Upper lobe of left lung (tissue), 6 donors: ENCODE measurements at places on chromosomes 1 and 21.

DNA sequence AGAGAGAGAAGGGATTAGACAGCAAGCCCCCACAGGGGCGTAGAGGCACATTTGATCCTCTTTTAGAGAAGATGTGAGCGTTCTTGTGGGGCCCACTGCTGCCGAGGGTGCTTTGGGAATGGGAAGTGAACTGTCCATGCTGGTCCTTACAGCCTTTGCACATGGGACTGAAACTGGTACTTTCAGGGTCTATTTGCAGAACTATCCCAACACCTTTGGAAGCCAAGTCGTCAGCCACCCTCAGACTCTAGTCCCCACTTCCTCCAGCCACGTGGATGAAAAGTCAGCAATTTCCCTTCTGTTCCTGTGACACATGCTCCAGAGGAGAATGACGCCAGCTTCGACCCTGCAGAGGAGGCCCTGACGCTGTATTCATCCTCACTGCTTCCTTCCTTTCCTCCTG lies 2.6 kb upstream of the RAB7B start:
- peak; percentile 45 for DNase-seq

DNA sequence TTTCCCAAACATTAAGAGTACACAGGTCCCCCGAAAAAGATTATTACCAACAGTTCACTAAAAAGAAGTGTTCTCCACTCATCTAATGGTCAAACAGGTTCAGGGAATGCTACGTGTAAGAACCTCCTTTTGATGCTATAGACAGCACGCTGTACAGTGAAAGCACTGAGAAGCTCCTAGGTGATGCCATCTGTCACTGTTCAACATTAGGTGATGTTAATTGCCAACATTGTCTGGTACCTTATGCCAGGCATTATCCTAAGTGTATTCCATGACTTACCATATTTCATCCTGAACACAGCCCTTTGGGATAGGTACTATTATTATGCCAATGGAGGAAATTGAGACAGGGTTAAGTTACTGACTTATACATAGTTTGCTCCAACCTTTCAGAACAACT lies 82.1 kb downstream of the DAB1 start:
- no peak for DNase-seq

- DNase-seq = no peak
Measured at GRCh38 chr1:15168479-15168878, 14.9 kb downstream of the TMEM51 start.

DNA sequence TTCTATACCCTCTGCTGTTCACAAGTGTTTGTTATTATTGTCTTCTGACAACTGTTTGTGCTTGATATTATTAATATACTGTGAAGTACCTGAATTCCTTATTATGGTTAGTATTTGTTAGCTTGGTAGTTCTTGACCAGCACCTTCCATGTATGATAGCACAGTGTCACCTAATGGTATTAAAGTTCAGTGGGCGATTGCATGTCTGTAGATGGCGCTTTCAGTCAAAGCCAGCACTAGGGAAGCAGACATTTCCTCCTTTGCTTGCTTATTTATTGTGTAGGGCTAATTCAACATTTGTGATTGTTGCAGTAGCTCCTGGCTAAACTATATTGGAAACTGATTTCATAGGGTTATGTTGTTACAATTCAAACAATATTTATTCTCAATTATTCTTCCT lies 218.0 kb downstream of the ZP4 start:
- DNase-seq = no peak

DNA sequence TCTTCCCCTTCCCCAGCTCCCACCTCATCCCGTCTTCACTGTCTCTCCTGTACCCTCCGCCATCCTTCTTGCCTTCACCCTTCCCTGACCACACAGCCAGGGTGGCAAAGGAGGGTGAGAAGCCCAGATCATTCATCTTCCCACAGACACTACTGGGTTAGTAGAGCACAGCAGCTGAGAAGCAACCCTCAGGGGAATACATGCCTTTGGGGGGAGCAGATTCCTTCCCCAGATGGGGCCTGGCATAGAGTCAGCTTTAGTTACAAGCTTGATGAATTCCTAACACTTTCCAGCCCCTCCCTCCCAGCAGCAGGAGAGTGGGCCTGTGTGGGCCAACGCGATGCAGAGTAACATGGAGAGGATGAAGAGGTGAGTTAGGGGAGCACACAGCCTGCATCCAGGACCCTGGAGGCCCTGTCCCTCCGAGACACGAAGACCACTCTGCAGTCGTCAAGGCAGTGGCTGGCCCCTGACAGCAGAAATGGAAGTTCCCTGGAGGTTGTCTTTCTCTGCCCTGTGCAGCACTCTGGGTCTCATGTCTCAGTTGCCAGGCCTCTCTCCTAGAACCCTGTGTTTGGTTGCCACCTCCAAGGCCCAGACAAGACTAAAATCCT lies 8.8 kb upstream of the BTG2 start:
- no peak for DNase-seq

GRCh38 chr1:218250492-218250891 lies 34.6 kb upstream of the RRP15 start:
- DNase-seq = no peak

- DNase-seq = no peak
Measured at GRCh38 chr1:205275133-205275532, 46.4 kb downstream of the NUAK2 start.

GRCh38 chr1:26053718-26054560 lies 8.0 kb upstream of the SLC30A2 start:
- no peak for DNase-seq

GRCh38 chr1:35062518-35063196 lies 16.5 kb upstream of the ZMYM1 start:
- no peak for DNase-seq

GRCh38 chr1:42680921-42681683 lies 1.1 kb upstream of the YBX1 start:
- DNase-seq = no peak

DNA sequence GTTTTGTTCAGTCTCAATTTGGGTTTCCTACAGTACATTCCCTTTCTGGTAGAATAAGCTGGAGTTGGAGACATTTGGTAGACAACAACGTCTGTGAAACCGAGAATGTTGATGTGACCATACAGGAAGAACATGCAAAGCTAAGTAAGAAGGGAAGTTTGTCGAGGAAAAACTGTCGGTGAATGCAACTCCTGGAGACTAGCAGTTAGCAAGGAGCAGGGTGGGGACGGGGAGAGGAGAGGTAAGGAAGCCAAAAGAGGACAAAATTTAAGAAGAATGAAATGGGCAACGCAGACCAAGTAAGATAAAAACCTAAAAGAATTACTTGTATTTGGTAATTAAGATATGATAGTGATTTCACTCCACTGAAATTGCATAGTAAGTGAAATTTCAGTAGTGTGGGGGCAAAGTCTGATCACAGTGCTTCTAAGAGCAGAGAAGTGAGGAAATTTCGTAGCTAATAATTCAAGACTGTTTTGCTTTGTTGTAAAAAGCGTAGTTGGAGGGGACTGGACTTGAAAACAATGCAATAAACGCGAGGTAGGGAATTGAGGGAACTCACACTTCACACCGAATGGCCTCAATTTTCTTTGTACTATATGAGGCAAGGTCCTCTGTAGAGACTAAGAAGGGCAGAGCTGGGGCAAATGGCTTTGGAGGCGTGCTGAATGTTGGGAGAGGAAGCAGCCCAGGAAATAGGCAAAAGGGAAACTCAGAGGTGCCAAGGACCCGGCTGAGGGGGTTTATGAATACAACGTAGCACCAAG lies 787 bp upstream of the GIPC2 start:
- DNase-seq = no peak

GRCh38 chr1:156124557-156125483 lies 10.3 kb downstream of the LMNA start:
- DNase-seq = no peak

GRCh38 chr1:46484783-46485490 lies 4.7 kb upstream of the DMBX1 start:
- DNase-seq = no peak

DNA sequence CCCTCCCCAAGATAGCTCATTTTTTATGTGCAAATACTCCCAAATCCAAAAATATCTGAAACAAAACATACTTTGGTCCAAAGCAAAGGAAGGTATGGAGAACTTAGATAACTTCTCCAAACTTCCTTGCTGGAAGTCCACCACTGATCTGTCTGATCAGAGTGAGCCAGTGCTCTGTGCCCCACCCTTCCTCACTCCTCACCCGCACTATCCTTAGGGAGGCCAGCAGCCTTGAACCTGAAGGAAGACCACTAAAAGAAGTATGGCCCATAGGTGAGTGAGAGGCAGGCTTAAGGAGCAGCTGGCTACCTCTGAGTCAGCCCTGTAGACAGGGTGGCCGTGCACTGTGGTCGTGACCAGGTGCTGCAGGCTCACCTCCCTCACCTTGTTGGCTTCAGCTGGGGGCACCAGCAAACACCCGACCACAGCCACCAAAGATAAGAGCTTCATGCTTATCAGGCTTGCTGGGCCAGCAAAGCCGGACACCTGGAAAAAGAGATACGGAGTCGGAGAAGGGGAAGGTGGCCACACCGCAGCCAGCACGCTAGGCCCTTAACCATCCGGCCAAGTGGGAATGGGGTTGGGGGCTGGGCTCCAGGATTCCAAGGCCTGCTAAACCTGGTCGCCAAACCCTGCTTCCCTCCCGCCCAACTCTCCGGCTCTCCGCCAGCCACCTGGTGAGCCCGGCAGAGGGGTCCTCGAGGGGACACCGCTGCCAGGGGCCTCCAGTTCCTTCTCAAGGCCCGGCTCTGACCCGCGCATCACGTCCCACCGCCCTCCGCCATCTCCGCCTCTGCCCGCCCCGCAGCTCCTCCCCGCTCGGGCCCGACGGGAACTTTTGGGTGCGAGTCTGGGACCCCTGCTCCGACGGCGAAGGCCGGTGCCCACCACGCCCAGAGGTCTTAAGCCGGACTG lies 543 bp downstream of the TMEM9 start:
- DNase-seq = peak; percentile 30

GRCh38 chr1:42335809-42336518 lies 929 bp upstream of the FOXJ3 start:
- no peak for DNase-seq

GRCh38 chr1:28035420-28035819 lies 53.0 kb downstream of the EYA3 start:
- DNase-seq = no peak

GRCh38 chr21:44671911-44672310 lies 5.2 kb upstream of the KRTAP12-2 start:
- DNase-seq = no peak

- DNase-seq = no peak
Measured at GRCh38 chr1:47563201-47563600, 125.4 kb downstream of the FOXD2 start.

- DNase-seq = no peak
Measured at GRCh38 chr1:76005765-76006164, 68.8 kb upstream of the ST6GALNAC3 start.

- DNase-seq = peak; percentile 82
Measured at GRCh38 chr1:24502065-24502708, 449 bp upstream of the RCAN3 start.

- no peak for DNase-seq
Measured at GRCh38 chr1:156993426-156994147, 52.0 kb downstream of the ARHGEF11 start.

GRCh38 chr1:17108786-17109185 lies 10.5 kb downstream of the PADI2 start:
- no peak for DNase-seq

DNA sequence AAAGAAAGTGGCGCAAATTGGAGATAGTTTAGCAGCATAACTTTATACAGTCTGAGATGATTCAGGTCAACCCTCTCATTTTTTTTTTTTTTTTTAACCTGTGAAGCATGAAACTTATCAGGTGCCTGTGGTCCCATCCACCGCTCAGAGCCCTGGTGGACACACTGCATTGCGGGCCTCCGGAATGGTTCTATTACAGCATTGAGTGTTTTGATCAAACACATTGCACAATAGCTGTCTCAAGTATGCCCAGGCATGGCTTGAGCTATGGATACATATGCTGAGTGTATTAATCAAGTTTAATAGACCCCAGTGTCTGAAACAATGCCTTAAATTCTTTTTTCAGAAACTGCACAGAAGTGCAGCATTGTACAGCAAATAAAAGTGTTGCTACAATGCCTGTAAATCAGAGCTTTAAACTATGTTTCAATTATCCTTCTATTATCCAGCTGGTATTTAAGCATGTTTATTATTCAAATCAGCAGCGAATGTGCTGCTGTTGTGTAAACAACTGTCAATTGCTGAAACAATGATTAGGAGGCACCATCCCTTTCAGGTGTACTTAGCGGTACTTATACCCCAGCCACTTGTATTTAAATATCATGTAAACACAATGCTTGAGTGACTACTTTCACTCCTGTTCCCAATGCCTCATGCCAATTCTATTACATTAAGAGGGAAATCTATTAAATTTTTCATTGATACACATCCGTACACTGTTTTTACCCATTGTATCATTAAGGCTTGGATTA lies 456.6 kb downstream of the RPS6KC1 start:
- no peak for DNase-seq

DNA sequence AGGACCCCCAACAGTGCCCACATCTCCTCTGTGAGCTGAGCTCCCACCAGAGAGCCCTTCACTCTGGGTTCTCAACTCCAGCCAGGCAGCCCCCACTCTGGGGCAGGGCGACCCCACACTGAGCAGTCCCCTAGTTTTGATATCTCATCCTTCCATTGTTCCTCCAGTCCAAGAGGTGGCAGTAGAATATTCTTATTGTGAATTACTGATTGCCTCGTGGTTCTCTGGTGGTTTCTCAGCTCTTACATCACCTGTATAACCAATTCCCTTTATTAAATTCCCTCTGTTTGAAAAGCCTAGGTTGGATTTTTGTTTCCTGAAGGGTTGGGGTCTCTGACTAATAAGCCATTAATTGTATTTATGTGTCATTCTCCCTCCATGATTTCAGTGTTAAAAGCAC lies 407.5 kb downstream of the SETD4 start:
- no peak for DNase-seq

GRCh38 chr1:101603726-101604125 lies 366.9 kb downstream of the S1PR1 start:
- no peak for DNase-seq

- no peak for DNase-seq
Measured at GRCh38 chr1:222991177-222991576, 151.9 kb downstream of the TLR5 start.

GRCh38 chr1:54016343-54017282 lies 1.4 kb downstream of the LDLRAD1 start:
- DNase-seq = peak; percentile 62

DNA sequence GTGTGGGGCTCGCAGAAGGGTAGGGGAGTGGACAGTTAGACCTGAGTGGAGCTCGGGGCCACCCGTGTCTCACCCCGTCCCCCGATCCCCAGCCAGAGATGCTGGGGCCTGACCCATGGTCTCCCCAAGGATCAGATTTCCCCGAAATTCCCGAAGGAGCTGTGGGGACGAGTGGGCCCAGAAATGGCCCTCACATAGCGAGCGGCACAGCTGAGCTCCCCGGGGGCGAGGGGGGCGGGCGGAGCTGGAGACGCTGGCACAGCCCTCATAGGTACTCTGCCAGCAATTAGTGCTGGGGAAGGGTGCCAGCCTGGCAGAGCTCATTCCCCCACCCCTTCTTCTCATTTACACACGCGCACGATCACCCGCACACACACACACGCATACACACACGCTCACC lies 9.2 kb downstream of the CASZ1 start:
- no peak for DNase-seq

DNA sequence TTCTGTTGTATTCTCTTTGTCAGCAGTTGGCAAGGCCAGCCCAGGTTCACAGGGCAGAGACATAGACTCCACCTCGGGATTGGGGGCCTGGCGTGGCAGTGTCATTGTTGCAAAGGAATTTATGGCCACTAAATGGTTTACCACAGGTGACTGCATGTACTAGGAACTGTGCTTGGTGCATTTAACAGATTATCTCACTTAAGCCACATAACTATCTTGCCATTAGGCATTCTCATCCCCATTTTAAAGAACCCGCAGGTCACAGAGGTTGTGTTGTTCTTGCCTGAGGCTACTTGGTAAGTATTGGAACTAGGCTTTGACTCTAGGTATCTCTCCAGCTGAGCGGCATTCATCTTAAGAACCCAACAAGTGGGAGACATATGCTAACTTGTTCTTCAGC lies 9.7 kb downstream of the TLCD4 start:
- no peak for DNase-seq
